ENCODE measurements at places on chromosomes 13 and 19.
A peak's percentile ranks its signal among the peaks of the same experiment; 100 is the strongest.

- no peak overlapping the region for H3K27ac ChIP-seq
- DNase-seq: no peak
- peak overlapping the region; percentile 87 for H3K4me3 ChIP-seq
- H3K27me3 ChIP-seq: no peaks in the 10 kb centered on the region
- no peaks in the 10 kb centered on the region for H3K36me3 ChIP-seq
Observed at GRCh38 chr13:34751044-34751443, 191.0 kb upstream of the NBEA start.

- no peaks in the 10 kb centered on the region for H3K27me3 ChIP-seq
- no peaks in the 10 kb centered on the region for H3K4me1 ChIP-seq
- H3K4me3 ChIP-seq: no peak overlapping the region
- H3K36me3 ChIP-seq: no peaks in the 10 kb centered on the region
- DNase-seq: no peak
Observed at GRCh38 chr13:75813323-75813722, 177.2 kb downstream of the LMO7 start.

GRCh38 chr13:29758531-29759114 lies 91.8 kb downstream of the UBL3 start:
- no peak overlapping the region for H3K4me3 ChIP-seq
- H3K4me1 ChIP-seq: peaks cover 5% of the 10 kb centered on the region
- H3K27ac ChIP-seq: no peak overlapping the region
- H3K36me3 ChIP-seq: peaks cover 9% of the 10 kb centered on the region
- DNase-seq: no peak

GRCh38 chr13:63408331-63409189 lies 1992.9 kb upstream of the PCDH20 start:
- H3K4me1 ChIP-seq: no peaks in the 10 kb centered on the region
- no peaks in the 10 kb centered on the region for H3K36me3 ChIP-seq
- no peak overlapping the region for H3K27ac ChIP-seq
- H3K4me3 ChIP-seq: no peak overlapping the region
- no peak for DNase-seq

DNA sequence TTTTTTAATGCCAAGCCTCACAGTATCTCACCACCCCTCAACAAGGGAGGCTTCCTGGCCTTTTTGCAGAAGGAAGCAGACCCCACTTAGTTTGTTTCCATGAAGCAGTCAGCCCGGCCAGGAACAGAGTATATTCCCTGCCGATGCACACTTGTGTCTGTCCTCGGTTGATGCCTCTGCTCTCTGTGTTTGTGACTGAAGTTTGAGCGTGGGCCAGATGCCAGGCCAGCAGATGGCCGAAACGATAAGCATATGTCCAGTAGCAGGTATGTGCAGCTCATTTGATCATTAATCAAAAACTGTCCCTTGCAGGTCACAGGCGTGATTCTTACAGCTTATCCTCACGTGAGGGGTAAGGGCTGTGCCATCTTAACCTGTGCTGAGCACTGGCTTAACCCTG lies 144.0 kb downstream of the IRS2 start:
- H3K27ac ChIP-seq: no peak overlapping the region
- peaks cover 13% of the 10 kb centered on the region for H3K36me3 ChIP-seq
- H3K4me3 ChIP-seq: no peak overlapping the region
- H3K4me1 ChIP-seq: peaks cover 9% of the 10 kb centered on the region

GRCh38 chr19:4144666-4145249 lies 8.7 kb upstream of the CREB3L3 start:
- no peak for DNase-seq
- no peaks in the 10 kb centered on the region for H3K36me3 ChIP-seq
- no peaks in the 10 kb centered on the region for H3K4me1 ChIP-seq
- H3K4me3 ChIP-seq: no peak overlapping the region
- peaks cover 3% of the 10 kb centered on the region for H3K27me3 ChIP-seq
- no peak overlapping the region for H3K27ac ChIP-seq

DNA sequence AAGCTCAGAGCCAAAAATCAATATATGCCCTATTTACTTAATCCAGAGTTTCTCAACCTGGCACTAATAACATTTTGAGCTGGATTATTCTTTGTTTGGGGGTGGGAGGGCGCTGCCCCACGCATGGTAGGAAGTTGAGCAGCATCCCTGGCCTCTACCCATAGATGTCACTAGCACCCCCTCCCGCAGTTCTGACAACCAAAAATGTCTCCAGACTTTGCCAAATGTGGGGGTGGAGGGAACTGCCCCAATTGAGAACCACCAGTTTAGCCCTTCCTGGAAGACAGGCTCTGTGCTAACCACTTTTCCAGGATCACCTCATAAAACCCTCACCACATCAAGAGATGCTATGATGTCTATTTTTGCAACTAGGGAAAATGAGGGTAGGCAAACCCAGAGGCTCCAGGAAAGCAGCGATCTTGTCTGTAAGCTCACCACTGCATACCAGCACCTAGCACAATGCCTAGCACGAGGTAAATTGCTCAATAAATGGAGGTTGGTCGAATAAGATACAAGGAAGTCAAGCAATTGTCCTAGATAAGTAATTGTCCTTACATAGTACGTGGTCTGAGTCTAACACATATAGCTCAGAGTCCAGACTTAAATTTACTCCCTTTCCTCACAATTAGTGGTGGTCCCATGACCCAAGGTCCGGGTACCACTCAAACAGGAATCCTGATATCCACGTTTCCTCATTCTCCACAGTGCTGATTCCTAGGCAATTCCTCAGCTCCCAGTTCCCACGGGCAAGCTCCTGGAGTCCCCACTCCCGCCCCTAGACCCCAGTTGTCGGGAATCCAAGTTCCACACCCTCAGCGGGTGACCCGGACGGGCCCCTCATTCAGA lies 892 bp downstream of the TRIR start:
- H3K4me3 ChIP-seq: peak overlapping the region; percentile 98
- DNase-seq: no peak
- no peaks in the 10 kb centered on the region for H3K36me3 ChIP-seq
- H3K4me1 ChIP-seq: peaks cover 24% of the 10 kb centered on the region
- peaks cover 16% of the 10 kb centered on the region for H3K27me3 ChIP-seq
